ENCODE measurements at places on chromosomes 12 and 14. TPM values are rescaled to one million over a fixed set of nuclear protein-coding genes. Genes with fewer than 3 reads are reported as not detected.

DNA sequence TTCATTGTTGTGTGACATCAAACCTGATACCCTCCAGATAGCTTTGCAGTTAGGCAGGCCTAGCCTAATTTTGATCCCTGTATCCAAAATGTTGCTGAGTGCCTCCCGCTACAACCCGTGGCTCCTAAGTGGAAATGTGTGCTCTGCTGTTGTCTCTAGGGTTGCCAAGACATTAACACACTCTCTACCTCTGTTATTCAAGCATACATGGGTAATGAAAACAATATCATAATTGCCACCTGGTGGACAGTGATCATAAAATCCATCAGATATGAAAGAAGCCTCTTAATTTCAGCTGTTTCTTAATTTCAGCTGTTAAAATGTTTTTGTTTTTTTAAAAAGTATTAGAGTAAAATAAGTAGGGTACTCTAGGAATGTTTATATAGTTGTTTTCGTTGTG, 93.5 kb downstream of the PLEKHA5 start:
- DNase-seq, result no peak

The DENND5B gene
- 27.7 TPM for total RNA-seq

DNA sequence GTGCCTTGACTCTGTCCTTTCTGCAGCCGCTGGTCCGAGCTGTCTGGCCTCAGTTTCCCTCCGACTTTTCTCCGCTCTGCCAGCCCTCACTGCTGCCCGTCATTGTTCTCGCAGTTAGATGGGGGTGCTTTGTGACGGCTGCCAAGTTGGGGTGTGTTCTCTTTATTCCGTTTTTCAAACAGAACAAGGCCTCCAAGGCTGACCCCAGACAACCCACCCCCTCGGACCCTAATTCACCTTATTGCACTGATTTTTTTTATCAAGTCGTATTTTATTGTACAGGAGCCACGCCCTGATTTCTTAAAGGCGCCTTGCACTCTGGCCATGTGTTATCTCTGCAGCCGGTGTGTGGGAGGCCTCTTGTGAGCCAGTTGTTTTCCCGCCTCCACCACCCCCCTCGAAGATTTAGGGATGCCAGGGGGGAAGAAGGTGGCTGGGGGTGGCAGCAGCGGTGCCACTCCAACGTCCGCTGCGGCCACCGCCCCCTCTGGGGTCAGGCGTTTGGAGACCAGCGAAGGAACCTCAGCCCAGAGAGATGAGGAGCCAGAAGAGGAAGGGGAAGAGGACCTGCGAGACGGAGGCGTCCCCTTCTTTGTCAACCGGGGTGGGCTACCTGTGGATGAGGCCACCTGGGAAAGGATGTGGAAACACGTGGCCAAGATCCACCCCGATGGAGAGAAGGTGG, 1.3 kb downstream of the VASH1 start:
- no peak for DNase-seq

The TDRD9 gene
- not detected for total RNA-seq

GRCh38 chr12:26290565-26290964, 95.2 kb downstream of the SSPN start:
- no peak for DNase-seq

The RERG gene
- 34.0 TPM for total RNA-seq

DNA sequence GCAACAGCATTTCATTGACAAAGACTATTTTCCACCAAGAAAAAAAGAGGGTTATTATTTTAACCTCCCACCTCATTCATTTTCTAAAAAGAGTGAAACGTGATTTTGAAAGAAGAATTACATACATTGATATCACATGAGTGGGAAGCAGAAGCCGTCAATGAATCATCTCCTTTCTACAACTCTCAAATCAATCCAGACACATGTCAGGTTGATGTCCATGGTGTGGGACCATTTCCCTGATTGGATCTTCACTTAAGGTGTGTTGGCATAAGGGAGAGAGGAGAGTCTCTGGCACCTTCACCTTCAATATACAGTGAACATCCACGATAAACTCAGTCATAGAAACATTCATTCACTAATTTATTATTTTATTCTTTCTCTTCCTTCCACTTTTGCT, 1095.1 kb downstream of the BCL11B start:
- no peak for DNase-seq

The CFAP251 gene
- 6.9 TPM for total RNA-seq

GRCh38 chr14:105069871-105070759, 4.9 kb upstream of the GPR132 start:
- no peak for DNase-seq

DNA sequence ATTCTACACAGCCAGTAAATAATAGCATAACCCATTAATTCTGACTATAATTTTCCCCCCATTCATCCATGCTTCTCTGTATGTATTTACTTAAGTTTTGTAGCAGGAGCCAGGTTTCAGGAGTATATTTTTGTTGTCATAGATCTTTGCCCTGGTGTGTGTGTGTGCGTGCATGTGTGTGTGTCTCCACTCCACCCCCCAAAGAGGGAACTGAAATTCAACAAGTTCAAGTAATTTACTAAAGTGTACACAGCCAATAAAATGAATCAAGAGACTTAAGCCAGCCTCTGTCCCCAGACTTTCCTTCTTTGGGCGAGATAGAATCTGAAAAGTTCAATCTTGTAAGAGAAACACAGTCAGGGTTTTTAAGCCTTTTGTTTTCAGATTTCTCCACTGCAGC, 792.0 kb downstream of the MED13L start:
- no peak for DNase-seq

- no peak for DNase-seq
These were observed 307.8 kb downstream of the NOVA1 start for GRCh38 chr14:26289891-26290486.

All from mesothelial cell of epicardium (in vitro differentiated cells).